Progenitor cell of endocrine pancreas (in vitro differentiated cells): ENCODE measurements at places on chromosomes 16 and 17.

- H3K36me3 ChIP-seq: peaks cover 10% of the 10 kb centered on the region
- no peaks in the 10 kb centered on the region for H3K27me3 ChIP-seq
- peak overlapping the region; percentile 78 for H3K27ac ChIP-seq
- H3K4me3 ChIP-seq: peak overlapping the region; percentile 85
Measured at GRCh38 chr16:23679274-23679985, 741 bp downstream of the PLK1 start.

- H3K4me1 ChIP-seq: peaks cover 15% of the 10 kb centered on the region
- no peak overlapping the region for H3K4me3 ChIP-seq
- H3K27ac ChIP-seq: no peak overlapping the region
- no peaks in the 10 kb centered on the region for H3K36me3 ChIP-seq
- peaks cover 21% of the 10 kb centered on the region for H3K27me3 ChIP-seq
Measured at GRCh38 chr16:79310710-79311109, 289.8 kb downstream of the MAF start.

- H3K27ac ChIP-seq: peak overlapping the region; percentile 95
- peaks cover 31% of the 10 kb centered on the region for H3K4me1 ChIP-seq
- no peak for DNase-seq
- H3K4me3 ChIP-seq: peak overlapping the region; percentile 86
Measured at GRCh38 chr16:56424404-56424764, 961 bp downstream of the AMFR start.

DNA sequence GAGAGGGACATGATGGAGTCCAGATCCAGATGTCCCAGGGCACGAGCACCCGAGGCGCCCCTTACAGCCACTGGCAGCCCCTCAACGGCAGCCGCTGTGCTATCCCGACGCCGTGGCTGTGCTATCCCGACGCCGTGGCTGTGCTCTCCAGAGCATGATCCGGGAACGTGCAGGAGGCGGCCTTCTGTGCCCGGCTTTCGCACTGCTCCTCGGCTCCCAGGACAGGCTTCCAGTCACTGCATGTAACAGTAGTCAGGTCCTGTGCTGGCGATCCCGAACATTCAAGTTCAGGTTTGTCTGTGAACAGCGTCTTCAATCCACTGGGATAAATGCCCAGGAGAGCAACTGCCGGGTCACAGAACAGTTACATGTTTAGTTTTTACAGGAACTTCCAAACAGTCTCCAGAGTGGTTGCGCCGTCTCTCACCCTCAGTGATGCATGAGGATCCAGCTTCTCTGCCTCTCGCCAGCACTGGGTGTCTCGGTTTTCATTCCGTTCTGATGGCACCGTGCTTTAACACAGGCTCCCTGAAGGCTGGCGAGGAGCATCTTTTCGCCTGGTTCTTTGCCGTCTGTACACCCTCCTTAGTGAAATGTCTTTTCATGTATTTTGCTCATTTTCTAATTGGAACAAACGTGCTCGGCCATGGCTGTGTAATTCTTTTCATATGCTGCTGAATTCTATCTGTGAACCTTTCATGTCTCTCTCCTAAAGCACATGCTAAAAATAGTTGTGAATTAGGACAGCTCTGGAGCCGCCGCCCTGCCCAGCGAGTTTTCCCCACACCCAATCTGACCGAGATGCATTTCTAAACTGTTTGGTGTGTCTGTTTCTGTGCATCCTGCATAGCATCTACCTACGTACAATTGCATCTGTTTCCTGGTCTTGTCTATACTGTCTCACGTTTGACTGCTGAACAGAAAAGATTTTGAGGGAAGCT, 72.6 kb upstream of the METRNL start:
- H3K4me1 ChIP-seq: peaks cover 4% of the 10 kb centered on the region
- peaks cover 15% of the 10 kb centered on the region for H3K36me3 ChIP-seq
- H3K4me3 ChIP-seq: no peak overlapping the region
- H3K27ac ChIP-seq: peak overlapping the region; percentile 73

DNA sequence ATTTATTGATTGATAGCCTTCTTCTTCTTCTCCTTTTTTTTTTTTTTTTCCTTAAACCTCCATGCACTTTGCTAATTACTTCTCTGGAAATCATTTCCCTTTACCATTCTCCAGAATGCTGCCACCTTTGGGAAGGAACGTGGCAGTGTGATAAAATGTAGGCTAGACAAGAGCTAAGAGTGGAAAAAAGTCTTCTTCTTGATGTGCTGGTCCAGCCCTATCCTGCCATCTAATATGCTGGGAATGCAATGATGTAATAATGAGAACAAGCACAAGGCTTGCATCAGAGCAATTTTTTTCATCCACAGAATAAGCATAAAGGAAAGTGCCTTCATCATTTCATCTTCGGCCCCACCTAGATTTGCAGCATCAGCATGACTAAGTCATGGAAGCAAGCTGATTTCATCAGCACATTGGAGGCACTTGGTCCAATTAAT, 128.7 kb upstream of the ZFHX3 start:
- H3K36me3 ChIP-seq: no peaks in the 10 kb centered on the region
- H3K4me1 ChIP-seq: peaks cover 20% of the 10 kb centered on the region
- H3K27ac ChIP-seq: no peak overlapping the region
- H3K4me3 ChIP-seq: no peak overlapping the region

GRCh38 chr17:54608634-54609155, 292.0 kb upstream of the TOM1L1 start:
- H3K27me3 ChIP-seq: no peaks in the 10 kb centered on the region
- H3K36me3 ChIP-seq: no peaks in the 10 kb centered on the region
- no peak overlapping the region for H3K27ac ChIP-seq

GRCh38 chr17:70021726-70022125, 53.3 kb upstream of the KCNJ16 start:
- H3K4me3 ChIP-seq: no peak overlapping the region
- H3K27ac ChIP-seq: no peak overlapping the region
- no peaks in the 10 kb centered on the region for H3K36me3 ChIP-seq

DNA sequence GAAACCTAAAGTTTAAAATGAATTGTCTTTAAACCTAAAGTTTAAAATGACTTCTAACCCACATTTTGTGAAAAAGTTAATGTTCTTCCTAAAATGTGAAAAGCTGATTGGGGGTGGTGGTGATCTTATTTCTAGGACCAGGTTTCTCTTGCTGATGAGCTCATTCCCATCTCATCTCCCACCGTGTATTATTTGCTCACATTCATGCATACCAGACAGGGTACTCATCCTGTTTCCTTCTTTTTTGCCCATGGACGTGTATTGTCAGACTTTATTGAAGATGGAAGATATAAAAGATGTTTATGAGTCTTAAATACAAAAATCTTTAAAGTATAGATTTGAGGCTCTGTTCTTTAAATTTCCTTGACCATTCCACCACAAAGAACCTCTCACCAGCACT, 70.1 kb upstream of the MPHOSPH6 start:
- peaks cover 3% of the 10 kb centered on the region for H3K36me3 ChIP-seq
- no peak overlapping the region for H3K4me3 ChIP-seq
- H3K4me1 ChIP-seq: no peaks in the 10 kb centered on the region
- peaks cover 7% of the 10 kb centered on the region for H3K27me3 ChIP-seq
- no peak for DNase-seq
- no peak overlapping the region for H3K27ac ChIP-seq

- no peak overlapping the region for H3K4me3 ChIP-seq
- DNase-seq: no peak
- no peak overlapping the region for H3K27ac ChIP-seq
- H3K4me1 ChIP-seq: peaks cover 2% of the 10 kb centered on the region
Measured at GRCh38 chr16:70473446-70474319, 19.3 kb downstream of the FCSK start.

DNA sequence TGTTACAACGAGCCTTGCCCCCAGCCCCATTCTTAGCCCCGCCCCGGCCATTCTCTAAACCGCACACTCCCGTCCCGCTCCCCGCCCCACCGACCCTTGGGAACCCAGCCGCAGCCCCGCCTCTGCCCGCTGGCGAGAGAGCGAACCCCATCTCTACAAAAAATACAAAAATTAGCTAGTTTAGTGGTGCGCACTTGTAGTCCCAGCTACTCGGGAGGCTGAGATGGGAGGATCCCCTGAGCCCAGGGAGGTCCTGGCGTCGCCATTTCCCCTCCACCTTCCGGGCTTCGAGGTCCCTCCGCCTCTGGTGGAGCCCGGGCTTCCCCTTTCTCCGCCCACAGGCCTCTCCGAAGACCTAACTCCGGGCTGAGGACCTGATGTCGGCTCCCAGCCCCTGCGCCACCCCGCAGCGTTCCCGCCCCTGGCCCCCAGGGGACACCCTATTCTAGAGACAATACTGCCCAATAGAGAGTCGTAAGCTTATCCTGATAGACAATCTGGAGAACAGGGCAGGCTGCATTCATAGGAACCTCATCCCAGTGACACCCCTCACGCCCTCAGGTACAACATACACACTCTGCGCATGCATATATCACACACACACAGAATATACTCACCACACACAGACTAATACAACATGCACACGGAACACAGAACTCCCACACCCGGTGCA, 480 bp upstream of the PROCA1 start:
- H3K27ac ChIP-seq: peak overlapping the region; percentile 92
- H3K36me3 ChIP-seq: peaks cover 19% of the 10 kb centered on the region

DNA sequence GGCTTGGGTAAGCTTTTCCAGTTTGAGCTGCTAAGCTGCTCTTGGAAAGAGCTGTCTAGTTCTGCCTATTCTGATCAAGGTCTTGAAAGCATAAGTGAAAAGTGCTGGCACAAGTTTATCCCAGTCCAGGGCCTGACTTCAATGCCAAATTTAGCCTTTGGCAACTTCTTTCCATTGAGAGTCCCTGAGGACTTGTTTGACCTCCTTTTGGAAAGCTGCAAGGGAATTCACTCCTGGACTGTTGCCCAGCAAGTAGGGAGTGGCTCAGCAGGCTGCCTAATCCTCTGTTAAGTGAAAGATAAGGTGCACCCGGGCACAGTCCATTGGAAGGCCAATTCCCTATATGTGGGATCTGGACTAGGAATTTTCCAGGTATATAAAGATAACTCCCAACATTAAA, 16.0 kb upstream of the TANC2 start:
- H3K4me3 ChIP-seq: no peak overlapping the region
- H3K36me3 ChIP-seq: no peaks in the 10 kb centered on the region
- no peaks in the 10 kb centered on the region for H3K4me1 ChIP-seq
- H3K27ac ChIP-seq: no peak overlapping the region
- no peaks in the 10 kb centered on the region for H3K27me3 ChIP-seq

GRCh38 chr16:90046971-90047713, 27.9 kb upstream of the DBNDD1 start:
- H3K4me3 ChIP-seq: peak overlapping the region; percentile 53
- H3K36me3 ChIP-seq: peaks cover 8% of the 10 kb centered on the region
- peaks cover 14% of the 10 kb centered on the region for H3K27me3 ChIP-seq

GRCh38 chr16:86516623-86517003, 6.3 kb downstream of the FOXF1 start:
- no peaks in the 10 kb centered on the region for H3K4me1 ChIP-seq
- no peak overlapping the region for H3K4me3 ChIP-seq
- H3K27ac ChIP-seq: no peak overlapping the region
- H3K27me3 ChIP-seq: peaks cover 90% of the 10 kb centered on the region
- H3K36me3 ChIP-seq: no peaks in the 10 kb centered on the region

GRCh38 chr16:33877-34647, 19.3 kb downstream of the POLR3K start:
- no peaks in the 10 kb centered on the region for H3K36me3 ChIP-seq
- no peak overlapping the region for H3K4me3 ChIP-seq
- H3K27ac ChIP-seq: no peak overlapping the region
- DNase-seq: no peak
- no peaks in the 10 kb centered on the region for H3K27me3 ChIP-seq

GRCh38 chr16:10536814-10537389, 43.5 kb downstream of the EMP2 start:
- no peaks in the 10 kb centered on the region for H3K27me3 ChIP-seq
- H3K4me3 ChIP-seq: no peak overlapping the region
- no peak overlapping the region for H3K27ac ChIP-seq
- H3K36me3 ChIP-seq: peaks cover 1% of the 10 kb centered on the region

- no peaks in the 10 kb centered on the region for H3K4me1 ChIP-seq
- peaks cover 2% of the 10 kb centered on the region for H3K36me3 ChIP-seq
- DNase-seq: no peak
- H3K27ac ChIP-seq: no peak overlapping the region
Measured at GRCh38 chr16:19046062-19046461, 21.4 kb upstream of the COQ7 start.

GRCh38 chr17:20241855-20242254, 225.5 kb downstream of the LGALS9B start:
- peaks cover 8% of the 10 kb centered on the region for H3K36me3 ChIP-seq
- no peak for DNase-seq
- H3K27me3 ChIP-seq: no peaks in the 10 kb centered on the region
- no peak overlapping the region for H3K27ac ChIP-seq
- H3K4me1 ChIP-seq: peaks cover 3% of the 10 kb centered on the region

DNA sequence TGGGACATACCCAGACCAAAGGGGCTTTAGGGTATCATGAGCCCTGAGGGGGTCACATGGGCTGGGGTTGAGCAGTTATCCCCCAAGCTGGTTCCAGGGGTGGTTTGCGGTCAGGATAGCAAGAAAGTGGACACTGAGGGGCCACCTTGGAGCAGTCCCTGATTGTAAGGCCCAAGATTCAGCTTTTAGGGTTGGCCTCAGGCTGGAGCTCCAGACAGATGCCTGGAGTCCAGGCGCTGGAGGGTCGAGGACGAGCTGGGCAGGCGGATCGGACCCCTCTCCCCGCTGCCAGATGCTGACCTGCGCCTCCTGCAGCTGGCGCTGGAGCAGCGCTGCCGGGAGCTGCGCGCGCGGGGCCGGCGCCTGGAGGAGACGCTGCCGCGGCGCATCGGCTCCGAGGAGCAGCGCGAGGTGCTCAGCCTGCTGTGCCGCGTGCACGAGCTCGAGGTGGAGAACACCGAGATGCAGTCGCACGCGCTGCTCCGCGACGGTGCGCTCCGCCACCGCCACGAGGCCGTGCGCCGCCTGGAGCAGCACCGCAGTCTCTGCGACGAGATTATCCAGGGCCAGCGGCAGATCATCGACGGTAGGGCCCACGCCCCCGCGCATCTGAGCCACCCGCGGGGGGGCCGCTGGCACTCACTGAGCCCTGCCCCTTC, 10.0 kb downstream of the BTBD17 start:
- H3K27ac ChIP-seq: no peak overlapping the region
- no peak for DNase-seq
- no peaks in the 10 kb centered on the region for H3K36me3 ChIP-seq
- H3K4me3 ChIP-seq: no peak overlapping the region
- H3K4me1 ChIP-seq: no peaks in the 10 kb centered on the region

- H3K27me3 ChIP-seq: no peaks in the 10 kb centered on the region
- H3K27ac ChIP-seq: peak overlapping the region; percentile 77
- no peak for DNase-seq
- peaks cover 16% of the 10 kb centered on the region for H3K36me3 ChIP-seq
- peak overlapping the region; percentile 88 for H3K4me3 ChIP-seq
Measured at GRCh38 chr16:1963806-1964505, 670 bp downstream of the RPS2 start.
